ENCODE measurements at places on chromosomes 1 and 21. TPM values are rescaled to one million over a fixed set of nuclear protein-coding genes. Genes with fewer than 3 reads are reported as not detected.

GRCh38 chr1:212862111-212862690 is 4.1 kb downstream of the FLVCR1 start:
- DNase-seq = no peak

DNA sequence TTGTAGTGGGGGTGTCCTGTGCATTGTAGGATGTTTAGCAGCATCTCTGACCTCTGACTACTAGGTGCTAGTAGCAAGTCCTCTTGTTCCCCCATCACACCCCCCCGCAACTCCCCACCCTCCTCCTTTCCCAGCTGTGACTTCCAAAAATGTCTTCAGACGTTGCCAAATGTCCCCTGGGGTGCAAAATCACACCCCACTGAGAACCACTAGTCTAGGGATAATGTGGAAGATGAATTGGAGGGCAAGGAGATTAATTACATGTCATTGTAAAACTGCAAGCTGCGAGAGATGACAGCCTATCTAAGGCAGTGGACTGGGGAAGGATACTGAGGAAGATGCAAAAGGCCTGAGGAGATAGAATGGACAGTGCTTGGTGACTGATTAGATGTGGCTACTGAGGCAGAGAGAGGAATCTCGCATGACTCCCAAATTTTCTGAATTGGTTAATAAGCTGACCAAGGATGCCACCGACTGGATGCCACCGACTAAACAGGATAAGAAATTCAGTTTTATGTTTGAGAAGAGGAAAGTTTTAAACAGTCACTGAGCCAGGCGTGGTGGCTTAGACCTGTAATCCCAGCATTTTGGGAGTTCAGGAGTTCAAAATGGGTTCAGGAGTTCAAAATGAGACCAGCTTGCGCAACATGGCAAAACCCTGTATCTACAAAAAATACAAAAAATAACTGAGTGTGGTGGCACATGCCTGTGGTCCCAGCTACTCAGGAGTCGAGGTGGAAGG is 3.1 kb upstream of the JAK1 start:
- DNase-seq = peak; percentile 11

DNA sequence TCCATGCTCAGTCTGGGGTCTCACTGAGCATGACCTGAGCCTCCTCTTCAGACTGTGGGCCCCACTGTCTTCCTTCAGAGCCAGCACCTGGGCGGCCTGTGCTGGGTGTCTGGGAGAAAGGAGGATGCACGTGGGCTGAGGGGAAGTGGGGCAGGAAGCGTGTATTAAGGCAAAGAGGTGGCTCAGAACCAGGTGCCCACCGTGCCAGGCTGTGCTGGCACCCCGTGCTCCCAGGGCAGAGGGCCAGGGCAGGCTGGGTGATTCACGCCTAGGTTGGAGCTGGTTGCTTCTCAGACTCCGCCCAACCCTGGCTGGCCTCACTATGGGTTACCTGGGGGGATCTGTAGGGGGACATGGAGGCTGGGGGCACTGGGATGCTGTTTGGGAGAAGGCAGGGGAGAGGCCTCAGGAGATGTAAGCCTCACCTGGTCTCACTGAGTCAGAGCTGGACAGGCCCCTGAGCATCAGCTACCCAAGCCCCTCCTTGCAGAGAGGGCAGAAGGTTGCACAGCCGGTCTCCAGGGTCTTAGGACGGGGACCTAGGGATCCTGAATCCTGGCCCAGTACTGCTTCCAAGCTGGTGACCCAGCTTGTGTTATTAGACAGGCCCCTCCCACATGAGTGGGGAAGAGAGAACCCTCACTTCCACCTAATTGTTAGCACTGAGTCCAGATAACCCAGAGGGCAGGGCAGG is 18.6 kb upstream of the PADI1 start:
- no peak for DNase-seq

DNA sequence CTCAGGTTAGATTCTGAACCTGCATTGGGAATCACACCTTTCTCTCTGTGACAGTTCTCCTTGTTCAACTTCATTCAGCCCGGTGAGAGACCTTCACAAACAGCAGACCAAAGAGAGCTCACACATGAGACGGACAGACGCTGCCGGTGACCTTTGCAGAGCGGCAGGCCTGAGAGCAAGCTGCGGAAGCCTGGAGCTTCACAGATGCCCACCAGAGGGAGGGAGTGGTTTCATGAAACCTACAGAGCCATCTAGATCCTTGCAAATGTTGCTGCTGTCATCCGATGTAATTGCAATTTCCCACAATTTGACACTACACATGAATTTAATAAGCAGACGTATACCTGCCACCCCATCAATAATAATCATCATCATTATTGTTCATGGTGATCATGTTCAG is 39.4 kb downstream of the GRIK3 start:
- no peak for DNase-seq

GRCh38 chr1:99869723-99870122 is 19.6 kb downstream of the AGL start:
- DNase-seq = no peak

- DNase-seq = peak; percentile 70
Measured at GRCh38 chr1:213123536-213123935, 72.5 kb downstream of the RPS6KC1 start.

Gene CYP2J2
- total RNA-seq = not detected

Gene S100A16
- 226 TPM for total RNA-seq

Gene FAM110D
- not detected for total RNA-seq

Gene VASH2
- total RNA-seq = 0.90 TPM

Gene SPATA45
- not detected for total RNA-seq

Gene E2F2
- total RNA-seq = 0.36 TPM

Gene KRTAP12-2
- not detected for total RNA-seq

Data from IMR-90 (cell line).